ENCODE measurements at places on chromosomes 13 and 19. TPM values are rescaled to one million over a fixed set of nuclear protein-coding genes. Genes with fewer than 3 reads are reported as not detected.

DNA sequence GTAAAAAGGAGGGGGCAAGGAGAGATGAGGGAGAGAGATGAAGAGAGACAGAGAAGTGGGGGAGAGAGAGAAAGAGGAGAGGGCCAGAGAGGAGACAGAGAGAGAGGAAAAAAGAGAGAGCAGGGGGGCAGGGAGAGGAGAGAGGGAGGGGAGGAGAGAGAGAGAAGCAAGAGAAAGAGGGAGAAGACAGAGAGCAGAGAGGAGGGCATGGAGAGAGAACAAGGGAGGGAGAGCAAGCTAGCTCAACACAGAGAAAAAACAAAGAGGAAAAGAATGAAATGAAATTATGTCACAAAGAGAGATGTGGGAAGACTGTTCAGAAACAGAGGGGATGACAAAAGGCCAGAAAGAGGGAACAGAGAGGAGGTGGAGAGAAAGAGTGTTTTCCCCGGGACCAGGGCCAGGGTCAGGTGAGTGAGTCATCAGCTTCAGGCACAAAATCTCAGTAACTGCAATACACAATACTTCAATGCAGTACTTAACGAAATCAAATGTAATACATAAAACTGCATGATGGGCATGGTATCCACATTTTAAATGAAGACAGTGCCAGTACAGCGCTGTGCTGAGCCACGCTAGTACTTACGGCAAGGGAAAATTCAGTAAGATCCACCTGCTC is 4.8 kb downstream of the KLK7 start:
- no peak for DNase-seq

DNA sequence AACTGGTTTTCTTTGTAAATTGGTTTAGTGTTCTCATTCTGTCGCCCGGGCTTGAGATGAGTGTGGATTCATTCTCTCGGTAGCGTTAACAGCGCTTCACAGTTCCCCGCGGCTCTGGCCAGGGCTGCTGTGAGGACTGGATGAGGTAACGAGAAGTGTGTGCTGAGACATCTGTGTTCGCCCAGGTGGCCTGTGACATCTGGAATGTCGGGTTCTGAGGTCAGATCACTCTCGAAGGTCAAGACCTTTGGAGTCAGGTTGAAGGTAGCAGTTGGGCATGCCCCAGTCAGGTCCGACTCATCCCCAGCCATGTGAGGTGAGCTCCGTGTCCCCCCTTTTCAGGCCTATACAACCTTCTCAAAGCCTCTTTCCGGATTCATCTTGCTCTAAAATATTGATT is 13.4 kb upstream of the TUBGCP3 start:
- no peak for DNase-seq

DNA sequence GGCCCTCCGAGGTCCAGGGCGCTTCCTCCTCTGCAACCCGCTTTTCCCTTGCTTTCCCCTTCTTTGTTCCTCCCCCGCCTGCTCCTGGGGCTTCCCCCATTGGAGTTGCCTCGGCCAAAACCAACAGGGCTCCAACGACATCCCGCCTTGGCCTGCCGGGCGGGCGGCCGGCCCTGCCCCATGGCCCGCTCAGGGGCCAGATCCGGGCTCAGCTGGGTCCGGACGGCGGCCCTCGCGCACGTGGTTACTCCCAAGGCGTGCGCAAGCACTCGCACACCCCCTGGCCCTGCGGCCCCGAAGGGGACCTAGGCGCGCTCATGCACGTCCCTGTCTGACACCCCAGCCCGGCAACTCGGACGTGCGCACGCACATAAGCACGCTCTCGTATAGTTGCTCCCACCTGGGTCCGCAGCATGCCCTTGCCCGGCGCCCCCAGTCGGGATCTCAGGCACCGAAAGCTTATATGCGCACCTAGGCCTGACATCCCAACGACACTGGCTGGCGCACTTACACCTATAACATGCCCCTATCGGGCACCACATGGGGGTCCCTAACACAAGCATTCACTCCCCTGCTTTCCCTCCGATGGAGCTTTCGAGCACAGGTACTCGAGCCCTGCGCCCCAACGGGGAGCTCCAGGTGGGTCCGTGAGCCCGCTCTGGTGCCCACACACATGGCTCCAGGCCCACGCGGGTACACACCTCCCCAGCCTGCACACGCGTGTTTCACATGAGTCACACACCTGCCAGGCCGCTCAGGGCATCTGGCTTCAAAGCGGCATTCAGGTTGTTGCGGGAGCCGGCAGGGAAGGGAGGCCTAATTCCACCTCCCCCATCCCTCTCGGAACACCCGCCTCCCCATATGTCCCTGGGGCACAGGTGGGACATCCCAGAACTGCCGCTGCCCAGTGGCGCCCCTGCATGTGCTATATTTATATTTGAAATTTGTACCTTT is 15.0 kb downstream of the NFIX start:
- no peak for DNase-seq

DNA sequence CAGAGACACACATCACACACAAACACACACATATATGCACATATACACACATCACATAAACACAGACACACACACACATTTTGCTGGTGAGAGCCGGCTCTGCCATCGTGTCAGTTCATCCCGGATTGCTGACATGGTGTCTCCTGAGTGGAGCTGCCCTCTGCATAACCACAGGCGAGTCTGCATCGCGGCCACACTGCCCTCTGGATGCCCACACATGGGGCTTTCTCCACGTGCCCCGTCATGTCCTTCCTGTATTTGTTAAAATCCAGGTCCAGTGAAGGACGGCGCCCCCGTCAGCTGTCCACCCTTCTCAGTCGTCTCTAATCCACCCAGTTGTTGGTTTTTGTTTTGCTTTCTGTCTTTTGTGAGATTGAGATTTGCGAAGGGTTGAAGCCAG is 52.6 kb upstream of the F7 start:
- no peak for DNase-seq

GRCh38 chr13:98500963-98501421 is 75.9 kb downstream of the STK24 start:
- DNase-seq, result no peak

- no peak for DNase-seq
Observed at GRCh38 chr13:94798738-94799137, 86.4 kb upstream of the SOX21 start.

DNA sequence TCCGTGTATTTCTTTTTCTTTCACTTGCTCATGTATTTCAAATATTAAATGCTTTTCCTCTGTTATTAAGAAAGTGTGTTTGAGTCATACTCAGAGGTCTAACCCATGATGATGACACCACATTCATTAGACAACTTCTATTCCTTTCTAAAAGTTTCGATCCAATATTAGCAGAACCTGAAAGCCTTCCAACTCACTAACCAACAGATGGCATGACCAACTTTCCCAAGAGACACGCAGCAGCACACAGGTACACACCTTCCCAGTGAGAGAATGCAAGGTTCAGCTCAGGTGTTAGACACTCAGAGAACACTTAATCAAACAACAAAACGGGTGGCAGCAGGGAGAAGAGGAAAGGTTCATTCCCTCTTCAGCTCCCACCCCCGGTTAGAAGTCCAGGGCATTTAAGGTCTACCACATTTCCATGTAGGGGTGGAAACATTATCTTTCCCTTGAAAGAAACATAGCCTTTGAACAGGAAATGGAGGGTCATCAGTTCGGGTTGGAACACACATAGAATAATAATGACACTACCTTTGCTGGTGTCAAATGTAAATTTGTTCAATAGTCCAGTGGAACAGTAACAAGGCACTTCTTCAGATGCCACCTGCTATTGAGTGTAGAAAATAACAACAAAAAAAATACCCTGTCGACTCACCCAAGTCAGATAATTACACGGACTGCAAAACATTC is 404.2 kb downstream of the COG6 start:
- no peak for DNase-seq

DNA sequence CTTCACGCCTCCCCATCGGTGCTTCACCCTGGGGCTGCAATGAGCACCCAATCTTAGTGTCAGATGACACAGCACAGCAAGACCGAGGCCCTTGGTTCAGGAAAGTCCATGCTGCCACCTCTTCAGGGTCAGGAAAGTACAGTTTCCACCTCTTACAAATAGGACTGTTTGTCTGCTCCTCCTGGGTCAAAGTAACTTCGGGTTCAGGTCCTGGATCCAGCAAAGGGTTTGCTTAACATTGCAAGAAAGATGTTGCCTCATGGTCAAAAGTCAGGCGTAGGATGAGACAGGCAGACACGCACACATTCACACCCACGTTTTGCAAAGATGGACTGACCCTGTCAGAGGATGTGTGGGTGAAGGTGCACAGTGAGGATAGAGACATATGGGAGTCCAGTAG is 1.6 kb upstream of the CYP2B6 start:
- no peak for DNase-seq

- DNase-seq, result peak; percentile 57
Observed at GRCh38 chr19:2494447-2495129, 18.7 kb downstream of the GADD45B start.

- DNase-seq, result peak; percentile 10
Observed at GRCh38 chr19:9139609-9140158, 513 bp upstream of the ZNF317 start.

- DNase-seq, result no peak
Observed at GRCh38 chr19:1264801-1265614, 4.1 kb upstream of the CIRBP start.

DNA sequence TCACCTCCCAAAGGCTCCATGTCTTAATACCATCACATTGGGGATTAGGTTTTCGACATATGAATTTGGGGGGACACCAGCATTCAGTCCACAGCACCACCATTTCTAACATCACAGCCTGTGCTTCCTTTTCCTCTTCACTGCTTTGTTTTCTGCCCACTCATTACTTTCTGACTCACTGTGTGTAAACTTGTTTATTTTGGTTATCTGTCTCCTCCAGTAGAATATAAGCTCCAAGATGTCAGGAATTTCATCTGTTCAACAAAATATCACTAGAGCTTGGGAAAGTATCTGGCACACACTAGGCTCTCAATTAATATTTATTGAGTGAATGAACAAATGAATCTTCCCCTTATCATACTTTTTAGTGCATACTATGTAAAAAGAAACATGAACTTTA is 152.0 kb downstream of the NUFIP1 start:
- DNase-seq, result no peak

GRCh38 chr13:38303816-38304320 is 45.8 kb upstream of the UFM1 start:
- no peak for DNase-seq

DNA sequence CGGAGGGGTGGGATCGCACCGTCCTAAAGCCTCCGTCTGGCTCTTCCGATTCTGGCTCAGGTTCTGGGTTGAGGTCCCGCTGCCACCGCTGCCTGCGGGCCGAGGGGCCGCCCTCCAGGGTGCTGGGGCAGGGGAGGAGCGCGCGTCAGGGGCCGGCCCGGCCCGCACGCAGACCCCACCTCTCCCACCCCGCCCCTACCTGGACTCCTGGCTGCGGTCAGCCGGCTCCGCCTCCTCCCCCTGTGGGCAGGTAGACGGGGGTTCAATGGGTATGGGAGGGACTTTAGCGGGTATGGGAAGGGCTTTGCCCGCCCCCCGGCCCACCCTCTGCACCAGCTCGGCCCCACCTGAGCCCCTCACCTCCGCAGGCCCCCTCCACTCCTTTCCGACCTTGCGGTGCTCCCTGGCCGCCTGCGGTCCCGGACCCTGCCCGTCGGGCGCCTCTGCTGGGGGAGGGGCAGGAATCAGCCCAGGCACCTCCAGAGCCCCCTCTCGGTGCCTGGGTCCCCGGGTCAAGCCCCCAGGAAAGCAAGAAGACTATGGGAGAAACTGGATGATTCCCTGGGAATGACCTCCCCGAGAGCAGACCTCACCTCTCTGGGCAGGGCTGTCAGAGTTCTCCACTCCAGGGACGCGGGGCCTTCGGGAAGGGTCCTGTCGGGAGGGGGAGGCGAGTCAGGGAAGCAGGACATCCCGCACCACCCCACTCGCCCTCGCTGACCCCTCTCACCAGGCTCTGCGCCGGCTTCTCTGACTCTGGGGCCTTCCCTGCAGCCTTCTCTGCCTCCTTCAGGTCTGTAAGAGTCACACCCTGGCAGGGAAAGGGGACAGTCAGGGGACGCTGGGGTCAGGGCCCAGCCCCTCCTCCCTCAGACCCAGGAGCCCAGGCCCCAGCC is 17.0 kb downstream of the EPS8L1 start:
- no peak for DNase-seq

DNA sequence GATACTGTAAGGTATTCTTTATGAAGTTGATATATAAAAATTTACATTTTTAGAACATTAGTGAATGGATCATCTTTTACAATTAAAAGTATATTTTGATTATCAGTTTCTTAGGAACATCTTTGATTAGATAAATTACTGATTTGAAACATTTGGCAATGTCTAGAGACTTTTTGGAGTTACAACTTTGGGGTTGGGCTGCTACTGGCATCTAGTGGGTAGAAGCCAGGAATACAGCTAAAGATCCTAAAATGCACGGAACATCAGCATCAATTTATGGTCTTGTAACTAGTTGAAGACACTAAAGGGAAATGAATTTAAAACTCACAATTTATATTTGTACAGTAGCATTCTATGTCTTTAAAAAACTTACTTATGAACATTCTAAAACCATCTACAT is 19.9 kb downstream of the POMP start:
- DNase-seq, result no peak

DNA sequence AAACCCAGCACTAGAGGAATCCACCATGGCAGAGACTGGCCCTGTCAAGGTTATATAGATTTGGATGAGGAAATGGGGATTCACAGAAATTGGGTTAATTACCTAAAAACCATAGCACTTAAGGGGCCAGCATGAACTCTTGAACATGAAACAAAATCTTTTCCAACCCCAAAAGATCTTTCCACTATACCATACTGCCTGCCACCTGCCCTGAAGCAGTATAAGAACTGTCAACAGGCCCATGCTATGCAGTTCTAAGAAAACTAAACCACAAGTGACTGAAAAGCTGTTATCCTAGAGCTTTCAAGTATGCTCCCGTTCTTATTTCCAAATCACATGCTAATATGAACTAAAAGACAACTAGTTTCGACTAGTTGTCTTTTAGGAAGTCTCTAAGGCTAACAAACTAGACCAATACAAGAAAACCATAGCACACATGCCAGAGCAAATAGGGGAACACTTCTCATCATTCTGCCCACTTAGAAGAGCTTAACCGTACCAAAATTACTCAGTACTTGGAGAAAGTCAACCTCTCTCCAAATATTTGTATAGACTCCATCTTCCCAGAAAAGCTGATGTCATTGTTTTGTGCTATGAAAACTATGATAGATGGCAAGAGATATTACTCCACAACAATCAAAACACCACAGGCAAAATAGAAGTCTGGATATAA is 27.5 kb downstream of the HSPH1 start:
- DNase-seq, result peak; percentile 53

DNA sequence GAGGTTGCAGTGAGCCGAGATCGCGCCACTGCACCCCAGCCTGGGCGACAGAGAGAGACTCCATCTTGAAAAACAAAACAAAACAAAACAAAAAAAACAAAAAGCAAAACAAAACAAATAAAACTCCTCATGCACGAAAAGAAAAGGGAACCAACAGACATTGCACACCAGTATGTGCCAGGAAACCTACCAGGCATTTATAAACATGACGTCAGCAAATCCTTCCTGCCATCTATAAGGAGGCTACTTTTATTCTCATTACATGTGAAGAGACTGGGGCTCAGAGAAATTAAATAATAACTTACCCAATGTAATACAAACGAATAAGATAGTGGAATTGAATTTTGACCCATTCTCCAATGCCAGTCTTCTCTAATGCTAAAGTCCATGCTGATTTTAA is 197.2 kb downstream of the NUFIP1 start:
- DNase-seq, result no peak

GRCh38 chr13:27636589-27637288 is 15.0 kb downstream of the POLR1D start:
- no peak for DNase-seq

Gene CERS1
- 0.18 TPM for total RNA-seq

Gene FXYD3
- total RNA-seq, result not detected

Gene TPTE2
- total RNA-seq, result 0.22 TPM

Gene LRRC25
- not detected for total RNA-seq

Gene KLK11
- not detected for total RNA-seq

All from activated CD8-positive, alpha-beta T cell treated with anti-CD3 and anti-CD28 coated beads for 36 hours (primary cell).